ENCODE measurements at places on chromosomes 7 and 10. TPM values are rescaled to one million over a fixed set of nuclear protein-coding genes. Genes with fewer than 3 reads are reported as not detected.

GRCh38 chr10:109929501-109930219 is 6.3 kb upstream of the XPNPEP1 start:
- H3K27ac ChIP-seq = no peak overlapping the region
- H3K27me3 ChIP-seq = no peaks in the 10 kb centered on the region
- no peak overlapping the region for H3K4me3 ChIP-seq

- H3K27me3 ChIP-seq = no peaks in the 10 kb centered on the region
- H3K36me3 ChIP-seq = peaks cover 38% of the 10 kb centered on the region
- no peak for DNase-seq
- H3K27ac ChIP-seq = no peak overlapping the region
- H3K4me1 ChIP-seq = no peaks in the 10 kb centered on the region
Observed at GRCh38 chr10:125738206-125738605, 18.7 kb downstream of the EDRF1 start.

DNA sequence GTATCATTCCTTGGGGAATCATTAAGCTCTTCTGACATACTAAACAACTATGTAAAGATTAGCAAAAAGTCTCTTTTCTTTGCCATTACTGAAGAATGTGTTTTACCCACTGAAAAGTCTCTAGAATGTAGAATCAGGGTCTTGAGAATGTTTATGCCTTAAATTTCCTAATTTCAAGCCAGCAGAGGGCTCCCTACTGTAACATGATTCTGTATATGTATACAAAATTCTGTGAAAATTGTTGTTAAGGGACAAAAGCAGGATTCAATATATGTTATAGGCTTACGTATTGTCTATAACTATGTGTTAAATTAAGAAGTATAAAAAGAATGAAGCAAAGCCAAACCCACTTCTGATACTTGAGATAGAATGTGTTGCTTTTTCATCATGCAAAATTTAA is 296.9 kb upstream of the DGKB start:
- H3K4me1 ChIP-seq = no peaks in the 10 kb centered on the region
- no peaks in the 10 kb centered on the region for H3K36me3 ChIP-seq
- peak; percentile 1 for DNase-seq

GRCh38 chr10:19097151-19097550 is 48.5 kb downstream of the MALRD1 start:
- DNase-seq = peak; percentile 20
- no peaks in the 10 kb centered on the region for H3K36me3 ChIP-seq
- no peak overlapping the region for H3K27ac ChIP-seq
- H3K4me3 ChIP-seq = no peak overlapping the region
- no peaks in the 10 kb centered on the region for H3K4me1 ChIP-seq

The ASL gene
- 42.8 TPM for total RNA-seq

GRCh38 chr10:119132521-119133345 is 28.8 kb downstream of the DENND10 start:
- H3K27ac ChIP-seq = no peak overlapping the region
- H3K4me3 ChIP-seq = no peak overlapping the region
- peaks cover 36% of the 10 kb centered on the region for H3K36me3 ChIP-seq
- peaks cover 16% of the 10 kb centered on the region for H3K4me1 ChIP-seq

The AZGP1 gene
- not detected for total RNA-seq

DNA sequence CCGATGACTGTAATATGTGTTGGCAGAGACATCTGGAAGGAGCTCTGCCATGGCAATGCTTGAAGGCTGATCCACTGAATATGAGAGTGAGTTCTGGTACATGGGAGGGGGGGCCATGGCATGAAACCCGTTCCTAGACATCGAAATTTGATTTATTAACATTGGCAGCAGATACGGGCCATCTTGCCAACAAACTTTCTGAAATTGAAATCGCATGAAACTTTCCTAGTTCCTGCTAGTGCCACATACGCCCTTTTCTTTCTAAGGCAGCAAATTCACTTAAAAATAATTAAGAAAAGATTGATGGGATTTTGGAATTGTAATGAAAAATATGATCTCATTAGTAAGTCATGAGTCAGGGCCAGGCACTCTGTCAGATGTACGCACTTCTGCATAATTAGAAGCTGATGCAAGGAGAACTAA is 91.8 kb upstream of the KMT2C start:
- H3K27me3 ChIP-seq = no peaks in the 10 kb centered on the region
- no peaks in the 10 kb centered on the region for H3K36me3 ChIP-seq
- H3K27ac ChIP-seq = no peak overlapping the region
- DNase-seq = no peak
- H3K4me3 ChIP-seq = no peak overlapping the region
- H3K4me1 ChIP-seq = no peaks in the 10 kb centered on the region

DNA sequence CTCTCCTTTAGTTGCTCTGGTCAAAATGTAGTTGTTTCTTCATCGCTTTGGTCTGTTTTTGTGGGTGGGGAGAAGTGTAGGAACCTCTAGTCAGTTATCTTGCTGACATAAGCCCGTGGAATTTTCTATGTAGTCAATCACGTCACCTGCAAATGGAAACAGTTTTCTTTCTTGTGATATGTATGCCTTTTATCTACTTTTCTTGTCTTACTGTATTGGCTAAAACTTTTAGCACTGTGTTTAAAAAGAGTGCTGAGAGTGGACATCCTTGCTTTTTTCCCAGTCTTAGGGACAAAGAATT is 42.3 kb downstream of the AKR1E2 start:
- H3K4me3 ChIP-seq = no peak overlapping the region
- no peak overlapping the region for H3K27ac ChIP-seq
- H3K4me1 ChIP-seq = no peaks in the 10 kb centered on the region
- no peak for DNase-seq
- no peaks in the 10 kb centered on the region for H3K27me3 ChIP-seq
- no peaks in the 10 kb centered on the region for H3K36me3 ChIP-seq

DNA sequence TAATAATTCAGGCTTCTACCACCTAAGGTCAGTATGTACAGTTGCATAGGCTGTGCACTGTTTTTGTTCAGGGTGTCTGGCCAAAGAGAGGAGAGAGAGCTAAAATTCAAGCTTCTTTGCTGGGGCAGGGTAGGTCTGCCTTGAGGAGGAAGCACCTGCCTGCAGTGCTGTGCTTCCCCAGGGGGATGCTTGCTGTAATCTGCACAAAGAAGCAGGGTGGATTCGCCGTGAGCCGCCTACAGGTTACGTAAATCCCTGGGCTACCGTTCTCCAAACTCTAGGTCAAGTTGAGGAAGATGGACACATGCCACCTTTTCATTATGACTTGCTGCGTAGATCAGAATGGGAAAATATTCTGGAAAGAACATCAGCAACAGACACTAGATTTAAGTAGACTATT is 543.3 kb downstream of the TNS3 start:
- DNase-seq = no peak
- H3K27me3 ChIP-seq = peaks cover 10% of the 10 kb centered on the region
- no peak overlapping the region for H3K27ac ChIP-seq
- no peaks in the 10 kb centered on the region for H3K4me1 ChIP-seq
- H3K36me3 ChIP-seq = no peaks in the 10 kb centered on the region

DNA sequence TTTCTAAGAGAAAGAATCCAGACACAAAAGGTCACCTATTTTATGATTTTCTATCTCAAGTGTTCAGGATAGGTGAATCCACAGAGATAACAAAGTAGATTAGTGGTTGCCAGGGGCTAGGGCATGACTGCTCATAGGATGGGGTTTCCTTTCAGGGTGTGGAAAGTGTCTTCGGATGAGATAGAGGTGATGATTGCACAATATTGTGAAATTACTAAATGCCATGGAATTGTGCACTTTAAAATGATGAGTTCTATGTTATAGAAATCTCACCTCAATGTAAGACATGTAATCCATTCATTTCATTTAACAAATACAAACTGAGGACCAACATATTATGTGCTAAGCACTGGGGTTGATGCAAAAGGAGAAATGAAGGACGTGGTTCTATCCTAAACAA is 76.4 kb upstream of the GALNT17 start:
- H3K4me3 ChIP-seq = no peak overlapping the region
- DNase-seq = no peak
- no peaks in the 10 kb centered on the region for H3K36me3 ChIP-seq
- H3K27ac ChIP-seq = no peak overlapping the region

- DNase-seq = no peak
- no peaks in the 10 kb centered on the region for H3K4me1 ChIP-seq
- no peak overlapping the region for H3K4me3 ChIP-seq
- no peaks in the 10 kb centered on the region for H3K36me3 ChIP-seq
- H3K27ac ChIP-seq = no peak overlapping the region
- no peaks in the 10 kb centered on the region for H3K27me3 ChIP-seq
Observed at GRCh38 chr10:106612381-106612780, 552.1 kb downstream of the SORCS1 start.

The FAM131B gene
- total RNA-seq = 3.4 TPM

- H3K4me3 ChIP-seq = no peak overlapping the region
- H3K36me3 ChIP-seq = no peaks in the 10 kb centered on the region
Observed at GRCh38 chr10:115879372-115880089, 393.5 kb downstream of the GFRA1 start.

The STEAP1 gene
- 3.9 TPM for total RNA-seq

DNA sequence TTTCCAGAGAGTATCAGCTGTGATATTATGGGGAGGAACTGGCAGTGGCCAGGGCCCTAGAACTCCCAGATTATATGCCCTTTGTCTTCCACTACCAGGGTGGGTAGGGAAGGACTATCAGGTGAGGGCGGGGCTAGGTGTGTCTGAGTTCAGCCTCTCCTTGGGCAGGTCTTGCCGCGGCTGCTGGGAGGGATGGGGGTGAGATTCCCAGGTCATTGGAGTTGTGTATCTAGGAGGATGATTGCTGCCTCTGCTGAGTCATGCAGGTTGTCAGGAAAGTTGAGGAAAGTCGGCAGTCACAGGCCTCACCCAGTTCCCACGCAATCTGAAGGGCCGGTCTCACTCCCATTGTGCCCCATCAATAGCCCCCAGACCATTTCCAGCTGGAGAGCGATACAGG is 185.2 kb downstream of the DKK1 start:
- no peak for DNase-seq
- H3K27me3 ChIP-seq = no peaks in the 10 kb centered on the region
- no peaks in the 10 kb centered on the region for H3K36me3 ChIP-seq
- no peaks in the 10 kb centered on the region for H3K4me1 ChIP-seq
- H3K27ac ChIP-seq = no peak overlapping the region

GRCh38 chr7:87608431-87608830 is 7.7 kb upstream of the ABCB1 start:
- no peaks in the 10 kb centered on the region for H3K36me3 ChIP-seq
- no peak for DNase-seq
- no peaks in the 10 kb centered on the region for H3K4me1 ChIP-seq
- no peak overlapping the region for H3K4me3 ChIP-seq

The CLIP2 gene
- 18.1 TPM for total RNA-seq

DNA sequence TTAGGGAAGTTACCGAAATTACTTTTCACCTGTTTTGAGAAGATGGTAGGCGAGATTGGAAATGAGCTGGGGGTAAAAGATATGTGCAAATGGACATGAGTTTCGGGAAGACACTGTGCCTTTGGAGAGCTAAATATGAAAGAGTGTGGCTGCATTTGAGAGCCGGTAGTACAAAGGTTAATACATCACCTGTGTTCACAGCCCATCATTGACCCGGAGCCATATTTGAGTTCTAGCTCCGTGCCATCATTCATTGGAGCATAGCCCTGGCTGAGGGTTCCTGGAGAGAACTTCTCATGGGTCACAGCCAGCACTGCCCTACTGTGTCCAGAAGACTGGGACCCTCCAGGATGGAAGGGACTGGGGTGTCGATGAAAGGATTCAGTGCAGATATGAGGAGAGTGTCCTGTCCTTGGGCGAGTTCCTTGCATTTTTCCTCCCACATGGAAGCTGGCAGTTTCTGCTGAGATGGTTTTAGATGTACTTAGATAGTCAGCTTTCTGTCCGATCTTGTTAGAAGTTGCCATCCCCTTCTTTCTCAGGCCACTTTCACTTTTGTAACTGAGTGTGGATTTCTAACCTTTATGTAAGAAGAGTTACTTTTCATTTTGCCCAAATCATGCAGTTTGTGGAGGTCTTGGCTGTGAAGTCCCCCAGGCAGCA is 138.8 kb downstream of the JCAD start:
- H3K36me3 ChIP-seq = no peaks in the 10 kb centered on the region
- no peak overlapping the region for H3K4me3 ChIP-seq
- DNase-seq = no peak
- H3K4me1 ChIP-seq = peaks cover 6% of the 10 kb centered on the region

DNA sequence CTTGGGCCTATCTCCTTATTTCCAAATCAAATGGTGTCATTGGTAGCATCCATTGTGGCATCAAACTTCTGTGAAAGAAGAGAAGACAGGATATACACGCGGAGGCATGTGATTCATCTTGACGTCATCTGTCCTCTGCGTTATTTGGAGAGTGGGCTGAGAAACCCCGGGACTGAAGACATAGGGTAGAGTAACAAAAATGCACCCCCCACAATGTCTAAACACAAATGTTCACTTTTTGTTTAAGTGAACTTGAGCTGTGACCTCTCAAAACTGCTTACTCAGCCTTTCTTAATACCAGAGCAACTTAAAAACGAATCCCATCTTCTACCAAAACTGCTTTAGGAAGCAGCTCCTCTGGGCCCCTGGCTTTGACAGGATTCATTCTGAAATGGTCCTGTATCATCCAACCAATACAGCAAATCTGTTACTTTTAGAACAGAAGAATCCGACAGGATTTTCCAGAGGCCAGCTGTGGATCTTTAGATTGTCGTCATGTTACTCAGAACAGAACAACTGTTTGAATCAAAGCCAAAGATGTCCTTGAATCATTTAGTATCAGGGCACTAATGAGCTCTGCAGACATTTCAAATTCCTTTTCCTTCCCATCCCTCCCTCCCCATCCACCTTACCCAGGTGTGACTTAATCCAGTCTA is 438.1 kb downstream of the SUGCT start:
- H3K4me1 ChIP-seq = peaks cover 2% of the 10 kb centered on the region
- H3K27me3 ChIP-seq = no peaks in the 10 kb centered on the region
- peak; percentile 93 for DNase-seq
- H3K4me3 ChIP-seq = no peak overlapping the region

DNA sequence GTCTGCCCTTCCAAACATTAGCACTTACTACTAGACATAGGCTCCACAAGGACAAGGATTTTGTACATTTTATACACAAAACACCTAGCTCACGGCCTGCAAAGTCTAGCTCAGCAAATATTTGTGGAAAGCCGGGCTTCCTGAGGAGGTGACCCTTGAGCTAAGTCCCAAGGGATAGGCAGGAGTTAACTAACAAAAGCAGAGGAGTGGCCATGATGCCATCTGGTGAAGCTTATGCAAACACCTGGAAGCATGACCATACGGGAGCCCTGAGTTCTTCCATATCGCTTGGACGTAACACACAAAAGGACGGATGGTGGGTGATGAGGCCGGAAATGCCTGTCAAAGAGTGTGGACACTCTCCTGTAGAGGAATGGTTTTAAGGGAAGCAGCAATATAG is 25.9 kb upstream of the YAE1 start:
- peaks cover 6% of the 10 kb centered on the region for H3K27me3 ChIP-seq
- H3K4me1 ChIP-seq = no peaks in the 10 kb centered on the region
- no peak overlapping the region for H3K4me3 ChIP-seq
- H3K36me3 ChIP-seq = no peaks in the 10 kb centered on the region
- no peak overlapping the region for H3K27ac ChIP-seq

DNA sequence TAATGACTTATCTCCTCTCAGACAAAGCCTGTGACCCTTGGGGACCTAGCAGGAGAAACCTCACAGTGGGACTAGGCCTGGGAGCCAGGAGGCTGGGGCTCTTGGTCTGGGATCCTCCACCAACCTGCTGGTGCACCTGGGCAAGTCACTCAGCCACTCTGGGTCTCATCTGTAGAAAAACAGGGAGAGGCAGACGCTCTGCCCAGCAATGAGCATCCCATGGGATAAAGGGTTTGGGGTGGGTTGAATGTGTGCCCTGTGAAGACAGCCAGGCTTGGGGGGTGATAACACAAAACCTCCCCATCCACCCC is 81.6 kb downstream of the ZMIZ1 start:
- peaks cover 63% of the 10 kb centered on the region for H3K4me1 ChIP-seq
- H3K36me3 ChIP-seq = peaks cover 42% of the 10 kb centered on the region
- H3K27me3 ChIP-seq = no peaks in the 10 kb centered on the region
- no peak overlapping the region for H3K4me3 ChIP-seq

The HOXA9 gene
- total RNA-seq = 0.28 TPM

The ZNF727 gene
- not detected for total RNA-seq

The CYP17A1 gene
- not detected for total RNA-seq

The TAS2R4 gene
- 0.28 TPM for total RNA-seq

All from IMR-90 (cell line).